ENCODE measurements at places on chromosomes 6 and 20. TPM values are rescaled to one million over a fixed set of nuclear protein-coding genes. Genes with fewer than 3 reads are reported as not detected.

GRCh38 chr6:148235446-148235845 is 107.2 kb upstream of the SASH1 start:
- no peaks in the 10 kb centered on the region for H3K27me3 ChIP-seq
- peaks cover 17% of the 10 kb centered on the region for H3K4me1 ChIP-seq
- H3K27ac ChIP-seq: no peak overlapping the region
- H3K36me3 ChIP-seq: no peaks in the 10 kb centered on the region

DNA sequence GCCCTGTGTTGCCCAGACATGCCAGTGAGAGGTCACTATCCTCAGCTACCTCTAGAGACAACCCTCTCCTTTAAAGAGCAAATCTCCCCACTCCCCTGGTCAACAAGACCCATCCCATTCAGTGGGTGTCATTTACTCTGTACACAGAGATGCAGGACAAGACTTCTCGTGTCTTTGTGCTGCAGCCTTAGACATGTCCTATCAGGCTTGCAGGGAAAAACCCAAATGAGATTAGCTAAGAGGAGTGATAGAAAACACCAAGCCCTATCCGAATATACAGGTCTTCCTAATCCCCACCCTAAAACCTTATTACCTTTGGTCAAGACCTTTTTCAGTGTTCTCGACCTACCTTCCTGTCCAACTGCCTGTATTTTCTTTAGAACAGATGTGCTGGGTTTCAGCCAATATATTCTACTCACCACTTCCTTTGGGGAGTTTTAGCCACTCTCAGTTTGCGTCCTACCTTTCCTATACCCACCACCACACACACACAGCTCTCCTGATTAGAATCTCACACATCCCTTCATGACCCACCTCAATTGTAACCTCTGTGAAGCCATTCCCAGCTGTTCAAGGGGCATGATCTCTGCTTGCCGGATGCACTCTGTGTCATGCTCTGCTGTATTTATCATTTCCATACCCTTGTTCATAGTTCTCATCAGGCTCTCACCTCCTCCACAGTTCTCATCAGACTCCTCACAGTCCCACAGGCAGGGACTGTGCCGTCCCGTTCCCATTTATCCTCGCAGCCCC is 39.7 kb downstream of the TRAM2 start:
- no peaks in the 10 kb centered on the region for H3K27me3 ChIP-seq
- DNase-seq: no peak
- H3K27ac ChIP-seq: peak overlapping the region; percentile 88
- H3K4me1 ChIP-seq: peaks cover 64% of the 10 kb centered on the region
- H3K36me3 ChIP-seq: peaks cover 13% of the 10 kb centered on the region

TOP1 gene
- 55.9 TPM for total RNA-seq

WDR46 gene
- 63.7 TPM for total RNA-seq

DNA sequence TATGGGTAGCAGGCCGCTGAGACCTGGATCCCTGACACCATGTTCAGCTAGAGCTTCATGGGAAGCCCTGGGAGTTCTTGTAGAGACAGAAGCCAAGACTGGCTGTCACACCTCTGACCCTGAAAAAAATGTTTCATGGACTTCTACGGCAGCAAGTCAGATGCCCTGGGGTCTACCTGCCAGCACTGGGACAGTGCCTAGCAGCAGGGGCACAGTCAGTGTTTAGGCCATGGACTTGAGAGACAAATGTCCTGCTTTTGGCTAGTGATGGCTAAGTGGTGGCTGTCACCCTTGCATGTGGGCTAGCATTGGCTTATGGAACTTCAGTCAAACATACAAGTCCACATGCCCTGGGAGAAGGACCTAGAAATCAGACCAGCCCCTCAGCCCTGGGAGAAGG is 41.3 kb upstream of the SSTR4 start:
- no peak overlapping the region for H3K27ac ChIP-seq
- no peak overlapping the region for H3K4me3 ChIP-seq
- H3K36me3 ChIP-seq: no peaks in the 10 kb centered on the region
- no peaks in the 10 kb centered on the region for H3K4me1 ChIP-seq

DNA sequence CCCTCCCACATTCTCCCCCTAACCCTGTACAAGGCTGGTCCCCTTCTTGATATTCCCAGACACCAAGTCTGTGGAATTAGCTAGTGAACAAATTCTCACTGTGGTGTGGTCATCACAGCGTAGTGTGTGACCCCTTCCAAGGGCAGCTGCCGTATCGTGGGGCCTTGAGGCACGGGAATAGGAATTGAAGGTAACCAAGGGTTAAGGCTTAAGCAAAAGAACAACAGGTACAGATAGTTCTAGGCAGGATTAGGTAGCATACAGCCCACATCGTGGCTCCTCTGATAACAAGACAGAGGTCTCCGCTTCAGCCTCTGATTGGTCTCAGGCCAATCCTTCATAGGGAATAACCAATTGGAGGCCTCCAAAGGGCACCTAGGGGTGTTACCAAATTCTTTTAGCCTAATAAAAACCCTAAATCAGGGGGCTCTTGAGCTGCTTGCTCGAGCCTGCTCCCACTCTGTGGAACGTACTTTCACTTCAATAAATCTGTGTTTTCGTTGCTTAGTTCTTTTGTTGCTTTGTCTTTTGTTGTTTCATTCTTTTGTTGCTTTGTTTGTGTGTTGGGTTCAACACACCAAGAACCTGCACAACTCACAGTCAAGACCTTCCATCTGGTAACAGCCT is 64.7 kb downstream of the GPR6 start:
- peaks cover 5% of the 10 kb centered on the region for H3K4me1 ChIP-seq
- no peak overlapping the region for H3K4me3 ChIP-seq
- H3K27ac ChIP-seq: no peak overlapping the region
- H3K27me3 ChIP-seq: no peaks in the 10 kb centered on the region
- H3K36me3 ChIP-seq: no peaks in the 10 kb centered on the region

- no peaks in the 10 kb centered on the region for H3K36me3 ChIP-seq
- H3K27ac ChIP-seq: no peak overlapping the region
- DNase-seq: no peak
- H3K27me3 ChIP-seq: no peaks in the 10 kb centered on the region
- peaks cover 10% of the 10 kb centered on the region for H3K4me1 ChIP-seq
Observed at GRCh38 chr6:79030511-79030910, 47.5 kb downstream of the PHIP start.

C2 gene
- 0.20 TPM for total RNA-seq

DNA sequence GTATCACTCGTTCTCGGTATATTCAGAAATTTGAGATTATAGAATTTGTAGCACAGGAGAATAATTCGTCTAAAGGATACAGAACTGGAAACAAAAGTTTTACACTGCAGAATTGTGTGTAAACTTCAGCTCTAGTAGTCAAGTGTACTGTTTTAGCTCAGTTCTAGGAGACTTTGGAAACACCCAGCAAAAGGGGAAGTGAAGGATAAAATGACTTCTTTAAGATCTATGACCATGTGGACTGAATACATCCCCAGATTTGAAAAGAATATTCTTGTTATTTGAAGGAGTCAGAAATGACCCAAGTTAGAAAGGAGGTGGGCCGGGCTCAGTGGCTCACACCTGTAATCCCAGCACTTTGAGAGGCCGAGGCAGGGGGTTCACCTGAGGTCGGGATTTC is 174.0 kb upstream of the FOXQ1 start:
- no peak overlapping the region for H3K27ac ChIP-seq
- peaks cover 7% of the 10 kb centered on the region for H3K4me1 ChIP-seq
- H3K36me3 ChIP-seq: no peaks in the 10 kb centered on the region
- no peak for DNase-seq
- no peak overlapping the region for H3K4me3 ChIP-seq

SLC25A27 gene
- 4.3 TPM for total RNA-seq

DEFB128 gene
- not detected for total RNA-seq

HAO1 gene
- total RNA-seq: 0.20 TPM

GPSM3 gene
- 10.2 TPM for total RNA-seq

Data from astrocyte (in vitro differentiated cells and primary cell).